Upper lobe of right lung (tissue), 1 donor: ENCODE measurements at places on chromosomes 2 and 18.
A peak's percentile ranks its signal among the peaks of the same experiment; 100 is the strongest.

DNA sequence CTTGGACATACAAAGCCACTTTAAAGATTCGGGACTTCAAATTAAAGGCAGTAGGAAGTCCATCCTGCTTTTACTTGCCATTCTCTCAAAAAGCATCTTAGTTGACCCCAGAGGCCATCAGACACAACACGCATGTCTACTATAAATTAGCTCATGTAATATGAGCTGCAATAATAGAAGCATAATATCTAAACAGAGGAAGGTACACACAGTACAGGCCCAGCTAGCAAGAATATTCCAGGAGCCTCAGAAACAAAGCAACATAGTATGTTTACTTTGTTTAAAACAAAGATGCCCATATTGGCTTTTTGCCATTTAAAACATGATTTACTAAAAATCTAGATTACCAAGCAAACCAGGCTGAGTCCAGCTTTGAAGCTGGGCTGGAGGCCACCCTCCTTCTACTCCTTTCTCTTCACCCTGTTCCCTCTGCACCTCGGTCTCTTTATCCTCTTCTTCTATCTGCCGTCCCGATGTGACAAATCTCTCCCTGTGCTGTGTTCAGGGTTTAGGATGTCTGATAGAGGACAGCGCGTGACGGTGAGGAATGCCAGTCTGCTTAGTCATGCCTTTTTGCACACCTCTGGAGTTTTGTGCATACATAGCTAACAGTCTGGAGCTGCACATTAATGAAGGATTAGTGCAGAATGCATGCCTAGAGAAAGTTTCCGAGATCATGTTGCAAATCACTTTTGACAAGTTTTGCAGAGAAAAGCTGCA lies 28.2 kb downstream of the DTNA start:
- DNase-seq = no peak

GRCh38 chr2:69013840-69014821 lies 1.2 kb downstream of the ANTXR1 start:
- no peak for DNase-seq

DNA sequence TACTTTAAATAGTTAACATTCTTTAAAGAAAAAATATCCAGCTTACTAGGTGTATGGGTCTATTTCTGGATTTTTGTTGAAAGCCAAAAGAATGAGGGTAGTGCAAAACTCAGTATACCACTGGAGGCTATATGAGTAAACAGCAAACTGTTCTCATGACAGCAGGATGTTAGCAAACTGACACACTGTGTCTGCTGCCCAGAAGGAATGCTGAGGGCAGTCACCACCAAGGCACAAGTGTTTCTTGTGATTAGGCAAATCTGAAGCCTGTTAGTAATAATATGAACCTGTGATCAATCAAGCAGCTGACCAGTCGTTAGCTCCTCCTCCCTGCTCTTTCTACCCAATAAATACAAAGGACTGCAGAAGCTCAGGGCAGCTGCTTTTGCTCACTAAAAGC lies 50.5 kb upstream of the SULT1C3 start:
- no peak for DNase-seq

DNA sequence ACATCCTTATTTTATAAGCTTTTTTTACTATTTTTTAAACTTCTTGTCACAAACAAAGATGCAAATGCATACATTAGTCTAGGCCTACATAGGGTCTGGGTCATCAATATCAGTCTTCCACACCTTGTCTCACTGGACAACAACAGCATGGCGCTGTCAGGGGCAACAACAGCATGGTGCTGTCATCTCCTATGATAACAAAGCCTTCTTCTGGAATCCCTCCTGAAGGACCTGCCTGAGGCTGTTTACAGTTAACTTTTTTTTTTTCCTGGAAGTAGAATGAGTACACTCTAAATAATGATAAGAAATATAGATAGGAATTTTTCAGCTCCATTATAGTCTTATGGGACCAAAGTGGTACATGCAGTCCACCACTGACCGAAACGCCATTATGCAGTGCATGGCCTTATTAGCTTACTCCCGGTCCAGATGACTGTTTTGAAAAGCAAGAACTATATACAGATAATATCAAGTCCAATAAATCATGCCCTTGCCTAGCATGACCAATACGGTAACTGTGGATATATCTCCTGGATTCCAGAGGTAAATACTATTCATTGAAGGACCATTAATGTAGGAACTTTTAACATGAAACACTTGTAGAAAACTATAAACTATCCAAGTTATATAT lies 38.4 kb downstream of the TCF4 start:
- DNase-seq = no peak

GRCh38 chr2:101912545-101912944 lies 79.2 kb upstream of the IL1R2 start:
- no peak for DNase-seq

GRCh38 chr2:43675646-43676321 lies 445 bp downstream of the C1GALT1C1L start:
- DNase-seq = no peak

DNA sequence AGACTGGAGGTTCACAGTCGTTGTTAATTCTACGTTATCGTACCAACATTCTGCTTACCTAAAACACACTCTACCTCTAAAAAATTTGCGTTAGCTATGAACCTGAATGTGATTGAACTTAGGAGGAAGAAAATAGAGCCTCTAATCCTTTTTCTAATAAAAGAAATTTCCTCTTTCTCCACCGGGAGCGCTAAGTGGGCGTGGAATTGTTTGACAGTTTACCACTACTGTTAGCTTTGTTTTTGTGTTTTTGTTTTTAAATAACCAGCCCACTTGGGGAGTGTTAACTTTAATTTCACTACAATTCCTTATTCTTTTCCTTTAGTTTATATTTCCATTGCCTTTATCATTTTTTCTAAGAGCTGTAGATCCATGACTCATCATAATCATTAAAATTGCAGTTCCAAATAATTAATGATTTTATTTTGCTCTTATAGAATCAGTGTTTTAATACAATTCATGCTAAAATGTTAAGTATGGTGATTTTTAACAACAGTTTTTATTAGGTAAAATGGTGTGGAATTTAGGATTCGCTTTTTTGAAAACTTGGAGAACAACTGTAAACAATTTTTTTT lies 55.0 kb upstream of the ITM2C start:
- DNase-seq = no peak

DNA sequence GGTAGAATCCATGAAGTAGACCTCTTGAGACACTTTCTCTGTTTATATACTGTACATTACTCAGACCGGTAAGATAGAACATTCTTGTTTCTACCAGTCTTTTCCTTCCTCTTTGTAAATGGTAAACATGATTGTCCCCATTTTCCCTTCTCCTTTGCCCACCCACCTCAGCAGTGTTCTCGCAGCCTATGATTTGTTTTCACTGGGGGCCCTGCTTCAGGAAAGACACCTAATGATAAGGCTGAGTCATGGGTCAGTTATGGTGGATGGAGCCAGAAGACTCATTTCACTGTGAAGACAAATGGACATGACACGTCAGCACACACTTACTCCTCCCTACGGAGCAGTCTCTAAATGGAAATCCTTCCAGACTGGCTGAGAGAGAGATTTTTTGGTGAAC lies 23.7 kb downstream of the CENPO start:
- DNase-seq = no peak

GRCh38 chr2:208466920-208467298 lies 60.3 kb downstream of the PTH2R start:
- DNase-seq = no peak

DNA sequence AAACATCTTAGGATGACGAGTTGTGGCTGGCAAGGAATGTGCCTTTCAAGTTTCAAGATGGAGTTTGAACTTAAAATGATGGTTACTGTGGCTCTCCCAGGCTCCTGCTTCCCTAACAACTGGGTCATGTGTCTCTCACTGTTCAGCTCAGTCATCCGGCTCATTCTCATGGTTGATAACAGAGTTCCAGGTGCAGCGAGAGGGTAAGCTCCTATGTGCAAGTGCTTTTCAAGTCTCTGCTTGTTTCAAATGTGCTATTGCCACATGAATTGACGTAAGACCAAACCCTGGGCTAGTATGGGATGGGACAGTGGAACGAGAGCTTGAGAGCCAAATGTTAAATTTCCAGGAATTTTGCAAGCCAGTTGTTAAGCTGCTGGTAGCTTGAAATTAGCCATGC lies 19.5 kb upstream of the PUM2 start:
- DNase-seq = no peak

- DNase-seq = no peak
These were observed 45.6 kb upstream of the SLC14A2 start for GRCh38 chr18:45569566-45570275.

DNA sequence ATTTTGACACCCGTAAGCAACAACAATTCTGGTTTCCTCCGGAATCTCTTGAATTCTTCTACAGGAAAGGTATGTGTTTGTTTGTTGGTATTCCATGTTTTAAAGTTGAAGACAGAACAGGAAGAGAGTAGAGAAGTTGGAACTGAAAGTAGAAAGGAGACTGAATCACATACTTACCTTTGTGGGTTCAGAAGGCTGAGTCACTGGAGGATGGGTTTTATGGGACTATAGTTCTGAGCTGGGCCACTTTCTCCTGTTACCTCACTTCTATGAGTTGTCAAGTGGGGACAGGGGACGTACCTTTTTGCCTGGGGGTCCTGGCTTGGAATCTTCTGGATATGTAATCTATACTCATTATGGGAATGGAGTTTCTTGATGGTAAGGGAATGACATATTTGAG lies 40.9 kb downstream of the KDM3A start:
- no peak for DNase-seq

DNA sequence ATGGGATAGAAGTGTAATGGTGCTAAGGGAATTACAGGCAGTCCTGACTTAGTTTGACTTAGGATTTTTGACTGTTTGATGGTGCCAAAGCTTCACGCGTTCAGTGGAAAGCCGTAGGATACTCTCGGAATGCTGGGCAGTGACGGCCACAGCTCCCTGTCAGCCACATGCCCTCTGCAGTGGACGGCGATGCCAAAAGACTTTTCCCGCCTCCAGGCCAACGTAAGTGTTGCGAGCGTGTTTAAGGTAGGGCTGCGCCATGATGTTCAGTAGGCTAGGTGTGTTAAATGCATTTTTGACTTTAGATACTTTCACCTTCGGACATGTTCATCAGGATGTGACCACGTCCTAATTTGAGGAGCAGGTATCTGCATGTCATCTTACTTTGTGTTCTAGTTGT lies 63.4 kb downstream of the DCDC2C start:
- no peak for DNase-seq

- no peak for DNase-seq
These were observed 187.3 kb upstream of the MSH6 start for GRCh38 chr2:47595687-47596086.

DNA sequence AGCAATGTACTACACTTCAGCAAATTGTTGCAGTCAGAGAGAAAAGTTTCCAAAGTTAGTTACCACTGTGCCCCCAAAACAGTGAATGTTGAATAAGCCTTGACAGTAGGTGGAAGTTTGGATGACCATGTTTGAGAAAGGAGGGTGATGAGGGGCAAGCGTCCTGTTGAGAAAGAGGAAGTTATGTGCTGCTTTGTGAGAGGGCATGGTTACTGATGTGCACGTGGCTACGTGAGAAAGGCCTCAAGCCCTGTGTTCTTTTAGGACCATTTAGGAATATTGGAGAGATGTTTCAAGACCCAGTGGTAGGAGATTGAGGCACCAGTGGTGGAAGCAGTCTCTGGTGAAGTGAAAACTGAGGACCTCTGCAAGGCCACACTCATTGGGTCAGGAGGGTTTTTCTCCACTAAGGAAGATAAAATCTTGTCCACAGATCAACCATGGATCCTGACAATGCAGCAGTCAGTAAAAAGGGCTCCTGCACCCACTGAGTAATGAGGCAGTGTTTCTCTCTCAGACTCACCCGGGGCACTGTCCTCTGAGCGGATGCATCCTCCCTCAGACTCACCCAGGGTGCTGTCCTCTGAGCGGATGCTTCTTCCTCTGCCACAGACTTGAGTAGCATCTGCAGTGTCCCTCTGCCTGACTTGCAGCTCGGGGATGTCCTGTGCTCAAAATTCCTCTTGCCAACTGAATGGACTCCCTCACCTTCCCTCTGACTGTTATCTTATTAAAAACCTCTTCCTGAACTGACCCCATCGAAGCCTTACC lies 34.7 kb upstream of the ACTR3 start:
- no peak for DNase-seq

DNA sequence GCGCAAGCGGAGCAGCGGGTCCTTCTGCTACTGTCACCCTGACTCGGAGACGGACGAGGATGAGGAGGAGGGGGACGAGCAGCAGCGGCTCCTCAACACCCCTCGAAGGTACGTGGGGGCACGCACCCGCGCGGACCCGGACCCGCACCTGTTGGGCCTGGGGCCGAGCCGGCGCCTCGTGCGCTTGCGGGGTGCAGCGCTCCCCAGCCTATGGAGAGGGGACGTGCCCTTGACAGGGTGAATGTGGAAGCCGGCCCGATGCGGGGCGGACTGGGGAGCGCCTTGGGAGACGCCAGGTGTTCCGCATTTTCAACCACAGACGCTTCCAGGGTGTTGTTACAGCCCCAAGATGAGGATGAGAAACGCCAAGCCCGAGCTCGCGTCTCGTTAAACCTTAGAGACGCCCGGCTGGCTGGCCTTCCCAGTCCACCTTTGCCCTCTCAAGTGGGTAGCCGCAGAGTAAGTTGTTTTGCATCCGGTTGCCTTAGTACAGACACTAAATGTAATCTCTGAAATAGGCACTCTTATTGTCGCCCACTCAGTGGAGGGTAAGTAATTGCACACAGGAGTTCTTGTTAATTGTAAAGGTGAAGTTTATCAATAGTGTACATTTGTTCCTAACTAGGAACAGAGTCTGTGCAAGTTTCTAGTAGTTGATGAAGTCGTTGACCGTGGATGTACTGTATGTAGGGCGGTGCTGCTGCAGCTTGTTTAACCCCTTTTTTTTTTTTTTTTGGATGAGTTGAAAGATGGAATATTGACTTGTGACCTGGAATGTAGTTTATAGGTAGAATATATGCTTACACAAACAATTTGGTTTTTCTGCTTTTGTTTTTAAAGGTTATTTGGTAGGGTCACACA lies 815 bp downstream of the GMCL1 start:
- DNase-seq = peak; percentile 77

DNA sequence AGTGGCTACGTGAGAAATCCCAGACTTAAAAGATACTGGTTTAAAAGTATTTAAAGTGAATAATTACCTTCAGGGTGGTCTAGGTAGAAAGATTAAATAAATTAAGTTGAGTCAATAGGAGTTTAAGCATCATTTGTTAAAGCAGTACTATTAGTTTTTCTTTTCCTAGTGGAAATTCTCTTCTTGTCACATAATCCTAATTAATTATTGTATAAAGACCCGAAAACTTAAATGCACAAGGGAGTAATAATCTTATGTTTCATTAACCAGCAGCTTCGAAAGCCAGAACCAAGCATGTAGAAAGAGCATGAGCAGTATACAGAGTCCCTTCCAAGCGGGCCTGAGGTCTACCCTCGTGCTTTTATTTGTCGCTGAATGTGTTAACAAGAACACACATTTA lies 90.2 kb upstream of the SKOR2 start:
- no peak for DNase-seq

GRCh38 chr2:100289020-100289419 lies 33.3 kb downstream of the LONRF2 start:
- DNase-seq = no peak
